Hypothalamus (tissue), 51 donors: ENCODE measurements at places on chromosomes 2 and 18.

GRCh38 chr2:505941-506340, 171.3 kb downstream of the TMEM18 start:
- DNase-seq = no peak

GRCh38 chr18:30967701-30968100, 74.8 kb downstream of the DSC3 start:
- no peak for DNase-seq

- DNase-seq = no peak
Measured at GRCh38 chr2:239467281-239467955, 66.6 kb upstream of the HDAC4 start.

- no peak for DNase-seq
Measured at GRCh38 chr2:4358837-4359236, 655.5 kb downstream of the DCDC2C start.

DNA sequence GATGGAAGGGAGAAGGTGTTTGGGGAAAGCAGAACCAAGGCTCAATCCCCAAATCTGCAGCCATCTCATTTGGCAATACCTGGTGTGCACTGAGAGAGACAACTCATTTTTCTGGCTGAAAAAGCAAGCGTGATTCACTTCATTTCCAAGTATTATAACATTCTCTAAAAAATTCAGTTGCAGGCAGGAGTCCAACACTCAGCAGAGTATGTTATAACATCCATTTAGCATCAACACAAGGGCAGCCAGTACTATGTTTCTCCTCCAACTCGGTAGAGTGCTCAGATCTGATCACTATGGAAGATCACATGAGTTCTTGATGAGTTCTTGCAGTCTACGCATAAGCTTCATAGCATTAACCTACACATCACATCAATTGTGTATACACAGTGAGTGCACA, 99.4 kb upstream of the PID1 start:
- DNase-seq = no peak

DNA sequence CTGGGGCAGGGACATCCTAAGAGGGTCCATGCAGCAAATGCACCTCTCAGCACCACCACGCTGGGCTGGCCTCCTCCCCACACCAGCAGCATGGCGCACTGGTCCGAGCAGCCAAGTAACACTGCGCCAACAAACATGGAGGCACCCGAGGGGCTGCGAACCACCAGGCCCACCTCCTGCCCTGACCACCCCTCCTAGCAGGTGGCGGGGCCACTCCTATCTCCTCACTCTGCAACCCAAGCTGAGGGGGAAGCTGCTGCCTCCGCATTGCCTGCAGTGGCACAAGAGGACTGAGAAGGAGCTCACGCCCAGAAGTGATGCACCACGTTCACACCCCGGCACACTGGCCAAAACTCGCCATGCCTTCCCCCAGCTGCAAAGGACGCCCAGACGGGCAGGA, 94.4 kb downstream of the EIPR1 start:
- DNase-seq = no peak

- no peak for DNase-seq
Measured at GRCh38 chr2:241358470-241358869, 2.4 kb downstream of the FARP2 start.

DNA sequence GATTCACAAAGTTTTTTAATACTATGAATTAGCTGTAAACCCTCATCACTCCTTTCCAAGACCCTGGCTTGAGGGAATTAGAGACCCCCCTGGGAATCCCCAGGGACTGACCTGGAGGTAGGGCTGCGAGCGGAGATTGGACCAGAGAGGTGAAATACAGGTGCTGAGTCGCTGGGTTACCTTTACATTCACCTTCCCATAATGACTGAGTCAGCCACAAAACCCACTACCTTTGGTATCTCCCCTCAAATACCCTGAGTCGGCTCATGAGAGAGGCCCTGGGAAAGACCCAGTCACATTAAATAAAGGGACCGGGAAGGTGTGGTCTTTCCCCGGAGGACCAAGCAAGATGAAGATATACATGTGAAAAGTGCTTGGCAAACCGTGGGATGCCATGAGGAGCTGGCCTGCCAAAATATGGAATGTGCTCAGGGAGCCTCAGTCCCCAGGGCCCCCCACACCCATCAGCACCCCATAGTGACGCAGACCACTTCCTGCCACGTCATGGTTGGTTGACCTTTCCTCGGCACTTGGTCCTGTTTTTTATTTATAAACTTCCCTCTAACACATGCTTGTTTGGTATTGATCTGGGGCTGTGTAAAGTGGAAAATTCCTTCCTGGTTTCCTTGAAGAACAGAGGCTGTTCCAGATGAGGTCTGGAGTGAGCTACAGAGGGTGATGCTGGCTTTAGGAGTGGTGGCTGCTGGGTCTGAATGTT, 51.4 kb downstream of the IL1RL2 start:
- DNase-seq = no peak

GRCh38 chr18:49169037-49169521, 218.3 kb upstream of the SMAD7 start:
- DNase-seq = no peak

GRCh38 chr2:159218389-159218788, 68.1 kb downstream of the WDSUB1 start:
- no peak for DNase-seq

DNA sequence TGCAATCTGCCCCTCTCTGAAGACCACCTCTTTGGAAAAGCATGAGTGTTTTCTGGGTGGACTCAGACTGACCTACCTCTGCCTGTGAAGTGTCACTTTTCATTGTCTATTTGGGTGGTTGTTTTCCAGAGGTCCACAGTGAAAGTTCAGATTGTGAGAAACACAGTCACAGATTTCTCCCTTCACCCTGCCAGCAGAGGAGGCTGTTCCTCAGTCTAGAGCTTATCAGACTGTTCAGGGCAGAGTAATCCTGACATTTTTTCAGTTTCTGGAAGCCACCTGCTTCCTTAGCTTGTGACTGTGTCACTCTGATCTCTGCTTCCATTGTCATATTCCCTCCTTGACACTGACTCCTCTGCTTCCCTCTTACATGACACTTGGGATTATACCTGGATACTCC, 55.4 kb upstream of the RMP24 start:
- no peak for DNase-seq

DNA sequence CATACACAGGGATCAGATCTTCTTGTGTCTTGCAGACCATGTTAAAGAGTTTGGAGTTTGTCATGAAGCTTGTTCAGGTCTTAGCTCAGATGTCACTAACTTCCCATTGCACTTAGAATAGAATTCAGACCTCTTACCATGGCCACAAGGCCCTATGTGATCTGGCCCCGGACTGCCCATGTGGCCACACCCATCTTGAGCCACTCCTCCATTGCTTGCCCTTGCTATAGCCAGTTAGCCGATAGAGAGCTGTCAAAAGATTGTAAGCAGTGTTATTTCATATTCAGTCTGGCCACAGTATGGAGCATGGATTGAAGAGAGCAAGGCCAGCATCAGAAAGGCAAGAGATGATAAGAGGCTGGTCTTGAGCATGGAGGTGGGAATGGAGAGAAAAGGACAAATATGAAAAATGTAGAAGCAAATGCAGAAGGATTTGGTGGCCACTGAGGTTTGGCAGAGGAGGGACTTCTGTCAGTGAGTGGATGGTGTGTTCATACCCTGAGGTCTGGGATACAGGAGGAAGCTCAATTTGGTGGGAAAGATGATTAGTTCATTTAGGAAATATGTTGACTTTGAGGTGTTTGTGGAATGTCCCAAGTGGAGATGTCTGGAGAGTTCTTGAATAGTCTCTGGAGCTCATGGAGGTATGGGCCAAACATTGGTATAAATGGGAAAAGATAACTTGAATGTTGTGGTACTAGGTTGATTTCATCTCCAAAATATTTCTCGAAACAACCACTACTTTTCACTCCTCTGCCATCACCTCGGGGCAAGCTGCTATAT, 10.6 kb downstream of the DGUOK start:
- no peak for DNase-seq

- no peak for DNase-seq
Measured at GRCh38 chr2:231260442-231261208, 62.2 kb downstream of the ARMC9 start.

GRCh38 chr2:205858881-205859441, 176.7 kb downstream of the NRP2 start:
- no peak for DNase-seq

DNA sequence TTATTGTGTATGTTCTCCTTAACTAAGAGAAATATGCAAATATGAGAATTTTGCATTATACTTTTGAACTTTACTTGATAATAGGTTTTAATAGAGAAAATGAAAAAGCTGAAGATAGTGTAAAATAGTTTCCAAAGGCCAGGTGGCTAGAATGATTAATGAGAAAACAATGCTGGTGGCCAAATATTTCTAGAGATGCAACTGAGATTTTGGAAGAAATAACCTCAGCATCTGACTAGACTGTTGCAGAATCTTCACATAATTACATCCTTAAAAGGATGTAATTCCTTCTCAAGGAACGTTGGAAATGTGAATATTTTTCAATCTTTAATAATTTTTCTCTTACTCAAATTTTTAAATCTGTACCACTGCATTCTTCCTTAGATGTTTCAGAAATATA, 434.4 kb downstream of the THSD7B start:
- DNase-seq = no peak

DNA sequence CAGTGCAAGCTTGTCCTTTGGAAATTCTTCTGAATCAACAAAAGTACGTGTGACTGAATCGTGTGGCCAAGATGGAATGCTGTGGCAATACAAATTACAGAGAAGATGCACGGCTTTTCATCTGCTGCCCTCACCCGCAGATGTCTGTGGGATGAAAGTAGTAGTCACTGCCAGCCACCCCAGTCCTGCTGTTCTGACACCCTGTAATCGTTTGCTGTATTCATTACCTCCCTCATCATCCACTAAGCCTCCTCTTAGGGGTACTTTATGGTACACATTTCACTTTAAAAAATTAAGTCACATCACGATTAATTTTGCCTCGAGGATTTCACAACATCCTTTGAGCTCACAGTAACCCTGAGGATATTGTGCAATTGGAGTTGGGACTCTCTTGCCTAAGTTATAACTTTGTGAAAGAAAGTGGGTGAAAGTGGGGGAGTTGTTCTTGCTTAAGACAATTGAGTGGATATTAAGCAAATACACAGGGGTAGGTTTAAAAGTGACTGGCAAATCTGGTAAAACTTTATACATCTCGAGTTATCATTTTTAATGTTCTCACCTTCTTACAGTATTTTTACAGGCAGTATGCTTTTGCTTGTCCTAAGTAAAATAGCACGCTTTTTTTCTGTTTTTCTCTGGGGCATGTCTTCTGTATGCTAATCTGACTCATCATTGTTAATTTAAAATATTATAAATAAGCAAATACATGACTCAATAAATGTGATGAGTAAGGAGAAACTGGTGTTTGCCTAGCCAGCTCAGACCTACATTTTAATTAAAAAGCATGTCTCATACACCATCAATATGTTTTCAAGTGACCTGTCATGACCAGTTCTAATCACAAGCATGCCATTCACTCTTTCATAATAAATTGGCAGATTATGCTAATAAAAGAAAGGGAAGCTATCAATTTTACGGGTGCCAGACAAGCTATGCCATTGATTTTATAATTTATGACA, 680.9 kb downstream of the IRS1 start:
- no peak for DNase-seq

DNA sequence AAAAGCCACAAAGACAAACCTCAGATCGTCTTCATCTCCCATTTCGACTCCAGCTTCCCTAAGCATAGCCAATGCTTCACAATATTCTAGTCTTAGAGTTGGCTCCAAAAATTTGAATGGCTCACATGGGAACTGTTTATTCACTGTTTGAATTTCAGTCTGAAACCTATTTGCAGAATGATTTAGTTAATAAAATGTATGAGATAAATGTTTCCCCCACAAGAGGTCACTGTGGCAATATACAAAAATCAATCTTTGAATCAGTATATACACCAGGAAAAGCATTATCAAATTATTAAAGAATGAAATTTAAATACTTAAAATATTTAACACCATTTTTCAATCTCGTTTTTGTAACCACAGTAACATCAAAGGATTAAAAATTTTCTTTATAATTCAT, 40.0 kb upstream of the MCM6 start:
- no peak for DNase-seq

DNA sequence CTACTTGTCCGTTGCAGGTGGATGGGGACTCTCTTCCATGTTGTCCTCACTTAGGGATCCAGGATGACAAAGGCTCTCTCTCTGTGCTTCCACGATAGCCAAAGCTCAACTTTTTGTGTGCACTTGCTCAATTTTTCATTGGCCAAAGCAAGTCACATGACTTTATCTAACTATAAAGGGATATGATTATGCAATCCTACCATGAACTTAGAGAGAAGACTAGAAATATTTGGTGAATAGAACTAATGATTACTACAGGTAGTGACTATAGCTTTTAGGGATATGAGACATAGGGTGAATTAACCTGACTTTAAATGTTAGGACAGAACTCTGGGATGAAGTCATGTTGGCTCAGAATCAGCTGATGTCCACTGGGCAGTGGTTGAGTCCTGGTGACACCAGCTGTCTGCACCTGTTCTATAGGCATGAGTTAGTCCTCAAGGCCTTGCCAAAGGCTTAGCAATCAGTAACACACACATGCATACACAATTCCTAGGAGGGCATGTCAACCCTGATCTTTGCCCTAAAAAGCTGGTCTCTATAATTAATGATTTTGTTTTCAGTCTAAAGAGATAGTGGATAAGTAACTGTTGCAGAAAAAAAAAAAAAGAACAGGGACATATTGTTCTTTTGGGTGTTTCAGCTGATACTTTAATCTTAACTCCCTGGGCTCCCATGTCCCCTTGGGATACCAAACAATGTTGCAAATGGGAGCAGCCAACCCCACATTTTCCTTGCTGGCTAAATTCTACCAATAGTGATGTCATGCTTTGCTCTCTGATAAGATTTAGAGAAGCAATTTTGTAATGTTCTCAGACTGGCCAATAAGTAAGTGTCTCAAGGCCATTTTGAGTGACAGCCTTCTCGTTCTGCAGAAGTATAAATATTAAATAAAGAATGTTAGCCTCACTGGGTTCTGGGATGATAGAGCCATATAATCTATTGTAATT, 12.5 kb upstream of the HK2 start:
- DNase-seq = no peak

GRCh38 chr2:18703555-18703954, 114.2 kb upstream of the NT5C1B start:
- no peak for DNase-seq

DNA sequence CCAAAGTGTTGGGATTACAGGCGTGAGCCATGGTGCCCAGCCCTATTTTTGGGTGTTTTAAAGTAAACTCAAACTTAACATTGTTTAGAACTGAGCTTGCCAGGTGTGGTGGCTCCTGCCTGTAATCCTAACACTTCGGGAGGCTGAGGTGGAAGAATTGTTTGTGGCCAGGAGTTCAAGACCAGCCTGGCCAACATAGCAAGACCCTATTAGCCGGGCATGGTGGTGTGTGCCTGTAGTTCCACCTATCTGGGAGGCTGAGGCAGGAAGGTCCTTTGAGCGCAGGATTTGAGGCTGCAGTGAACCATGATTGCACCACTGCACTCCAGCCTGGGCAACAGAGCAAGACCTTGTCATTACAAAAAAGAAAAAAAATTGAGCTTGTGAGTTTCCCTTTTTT, 17.5 kb downstream of the SFTPB start:
- DNase-seq = no peak

DNA sequence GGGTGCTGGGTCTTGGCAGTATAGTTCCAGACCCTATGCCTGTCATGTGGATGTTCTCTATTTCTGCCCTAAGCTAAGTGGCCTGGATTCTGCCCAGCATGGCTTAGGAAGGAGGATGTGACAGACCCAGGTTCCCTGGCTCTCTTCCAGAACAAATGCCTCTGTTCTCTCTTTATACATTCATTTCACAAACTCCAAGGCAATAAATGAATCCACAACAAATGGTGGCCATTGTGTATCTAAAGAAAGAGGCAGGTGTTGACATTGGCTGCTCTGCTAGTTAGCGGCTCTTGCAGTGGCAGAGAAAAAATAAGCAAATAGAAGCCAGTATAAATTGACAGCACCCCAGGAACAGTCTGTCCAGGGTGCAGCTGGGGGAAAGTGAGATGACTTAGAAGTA, 298.6 kb downstream of the SUCLG1 start:
- no peak for DNase-seq
